ENCODE measurements at places on chromosomes 7 and 10.
A peak's percentile ranks its signal among the peaks of the same experiment; 100 is the strongest.

DNA sequence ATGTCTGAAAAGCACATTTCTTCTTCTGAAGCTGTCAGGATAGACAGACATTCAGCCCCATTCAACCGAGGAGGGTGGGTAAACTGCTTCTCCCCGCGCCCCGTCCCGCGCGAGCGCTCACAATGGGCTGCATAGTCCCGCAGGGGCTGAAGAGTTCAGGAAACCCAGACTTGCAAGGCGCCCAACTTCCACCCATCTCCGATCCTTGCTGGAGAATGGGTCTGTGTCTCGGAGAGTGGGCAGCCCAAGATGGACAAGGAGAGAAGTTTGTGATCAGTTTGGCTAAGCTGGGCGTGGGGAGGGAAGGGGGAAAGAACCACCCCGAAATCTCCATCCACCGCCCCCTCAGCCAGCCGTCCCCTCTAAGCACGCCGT is 686 bp downstream of the AASS start:
- peak; percentile 29 for DNase-seq

DNA sequence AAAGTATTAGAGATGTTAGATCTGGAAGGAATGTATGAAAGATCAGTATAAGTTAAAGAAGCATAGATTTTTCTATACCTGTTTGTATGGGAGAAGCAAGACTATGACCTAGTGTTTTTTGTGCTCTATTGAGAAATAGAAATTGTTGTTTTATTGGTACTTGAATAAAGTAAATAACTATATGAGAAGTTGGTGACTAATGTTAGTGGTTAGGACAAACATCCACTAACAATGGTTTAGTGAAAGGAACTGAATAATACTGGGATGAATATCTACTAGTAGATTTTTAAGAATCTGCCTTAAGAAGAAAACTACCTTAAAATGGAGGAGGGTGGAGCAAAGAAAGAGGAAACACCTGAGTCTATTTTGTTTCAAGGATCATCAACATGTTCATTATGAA is 521.1 kb upstream of the POT1 start:
- no peak for DNase-seq

GRCh38 chr10:15572531-15573045 is 147.1 kb downstream of the ITGA8 start:
- no peak for DNase-seq

GRCh38 chr10:92574548-92575261 is 812 bp upstream of the IDE start:
- DNase-seq, result no peak

GRCh38 chr10:53209944-53210611 is 437.5 kb upstream of the MBL2 start:
- no peak for DNase-seq

DNA sequence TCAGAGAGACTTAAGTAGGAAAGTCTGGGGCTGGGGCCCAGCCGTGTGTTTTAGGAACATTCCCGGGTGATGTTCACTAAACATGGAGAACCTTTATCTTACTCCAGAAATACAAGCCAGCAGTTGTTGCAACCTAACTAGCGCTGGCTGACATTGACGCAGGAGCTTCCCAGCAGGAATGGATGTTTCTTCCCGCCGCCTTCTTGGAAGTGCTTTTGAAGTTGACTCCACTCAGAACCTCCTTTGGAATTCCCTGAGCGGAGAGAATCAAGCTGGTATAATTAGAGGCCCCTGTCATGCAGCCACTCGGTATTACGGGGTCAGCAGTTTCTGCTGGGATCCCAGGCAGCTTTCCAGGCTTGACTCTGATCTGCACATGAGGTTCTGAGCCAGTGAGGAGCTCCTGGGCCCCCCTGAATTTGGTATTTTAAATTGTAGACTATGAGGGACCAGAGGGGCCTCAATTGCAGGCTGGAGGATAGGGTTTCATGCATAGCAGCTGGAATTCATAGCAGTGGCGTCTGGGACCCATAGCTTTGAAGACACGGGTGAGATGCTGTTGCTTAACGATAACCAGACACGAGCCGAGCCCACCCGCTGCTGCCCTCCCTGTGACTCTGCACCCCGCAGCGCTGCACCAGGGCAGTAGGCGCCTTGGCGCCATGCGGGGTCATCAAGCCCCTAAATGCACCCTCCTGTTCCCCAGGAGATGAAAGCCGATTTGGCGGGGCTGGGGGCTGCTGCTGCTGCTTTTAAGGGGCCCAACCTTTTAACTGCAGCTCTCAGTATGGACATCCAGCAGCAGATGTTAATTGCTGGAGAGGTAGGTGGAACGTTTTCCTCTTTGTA is 61.8 kb downstream of the EEPD1 start:
- DNase-seq, result no peak

DNA sequence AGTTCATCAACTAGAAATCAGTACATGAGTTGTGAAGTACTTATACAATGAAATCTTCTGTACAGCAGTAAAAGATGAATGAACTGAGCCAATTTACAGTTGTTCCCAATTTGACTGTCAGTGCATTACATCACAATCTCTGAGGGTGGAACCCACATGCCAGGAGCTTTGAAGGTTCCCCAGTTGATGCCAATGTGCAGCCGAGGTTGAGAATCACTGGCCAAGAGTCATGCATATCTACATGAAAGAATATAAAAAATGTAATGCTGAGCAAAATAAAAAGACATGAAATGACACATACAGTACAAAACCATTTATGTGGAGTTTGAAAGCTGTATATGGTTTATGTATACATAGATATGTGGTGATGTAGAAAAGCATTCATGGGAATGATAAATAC is 22.1 kb upstream of the CCNJ start:
- DNase-seq, result no peak

Data from activated naive CD8-positive, alpha-beta T cell treated with anti-CD3 and anti-CD28 coated beads, Interleukin-2, amount 10 ng/mL, durations not matched to agents 7 days and 5 days (primary cell).